ENCODE measurements at places on chromosomes 11 and 22.

DNA sequence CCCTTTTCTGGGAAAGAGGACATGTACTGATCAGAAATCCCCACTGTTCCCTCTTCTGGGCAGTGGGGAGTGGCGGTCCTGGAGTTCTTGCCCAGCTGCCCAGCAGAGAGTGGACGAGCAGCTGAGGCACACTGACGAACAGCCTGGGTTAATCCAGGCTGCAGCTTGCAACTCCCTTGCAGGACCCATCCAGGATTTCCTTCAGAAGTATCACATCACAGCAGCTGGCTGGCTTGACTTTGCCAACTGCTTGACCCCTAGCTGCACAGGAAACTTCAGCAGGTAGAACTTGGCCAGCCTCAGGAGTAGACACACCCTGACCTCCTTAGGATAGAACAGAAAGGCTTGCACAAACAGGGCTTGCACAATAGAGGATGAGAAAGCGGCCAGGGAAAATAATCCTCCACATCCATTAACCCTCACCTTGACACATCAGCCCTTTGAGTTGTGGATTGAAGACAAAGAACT, 27.9 kb upstream of the FZD4 start:
- DNase-seq: no peak

GRCh38 chr22:29625090-29625825, 21.8 kb downstream of the NF2 start:
- peak; percentile 83 for DNase-seq

- no peak for DNase-seq
Observed at GRCh38 chr11:108914211-108914610, 249.3 kb downstream of the DDX10 start.

DNA sequence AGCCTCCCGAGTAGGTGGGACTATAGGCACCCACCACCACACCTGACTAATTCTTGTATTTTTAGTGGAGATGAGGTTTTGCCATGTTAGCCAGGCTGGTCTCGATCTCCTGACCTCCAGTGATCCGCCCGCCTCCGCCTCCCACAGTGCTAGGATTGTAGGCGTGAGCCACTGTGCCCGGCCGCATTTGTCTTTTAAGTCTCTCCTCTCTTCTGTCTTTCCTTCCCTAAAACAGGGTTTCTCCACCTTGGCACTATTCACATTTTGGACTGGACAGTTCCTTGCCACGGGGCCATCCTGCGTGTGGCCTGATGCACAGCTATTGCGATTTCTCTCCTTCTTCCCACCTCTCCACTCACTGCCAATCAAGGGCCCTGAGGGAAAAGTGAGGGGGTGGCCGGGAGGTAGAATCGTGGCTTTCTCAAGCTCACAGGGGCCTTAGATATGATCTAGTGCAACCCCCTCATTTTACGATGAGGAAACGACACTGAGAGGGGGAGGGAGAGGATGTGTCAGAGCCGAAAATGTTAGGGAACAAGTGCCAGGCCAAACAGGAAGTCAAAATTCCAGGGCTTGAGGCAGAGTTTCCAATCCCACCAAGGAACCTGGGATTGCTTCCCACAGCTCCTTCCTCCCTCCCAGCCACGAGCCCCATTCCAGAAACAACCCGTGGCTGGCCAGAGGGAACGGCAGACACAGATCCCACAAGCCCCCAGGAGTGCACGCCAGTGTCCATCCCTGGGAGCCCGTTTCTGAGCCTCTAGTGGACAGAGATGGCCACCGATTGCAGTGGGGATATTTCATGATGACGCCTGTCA, 21.2 kb downstream of the SCGB1A1 start:
- no peak for DNase-seq

DNA sequence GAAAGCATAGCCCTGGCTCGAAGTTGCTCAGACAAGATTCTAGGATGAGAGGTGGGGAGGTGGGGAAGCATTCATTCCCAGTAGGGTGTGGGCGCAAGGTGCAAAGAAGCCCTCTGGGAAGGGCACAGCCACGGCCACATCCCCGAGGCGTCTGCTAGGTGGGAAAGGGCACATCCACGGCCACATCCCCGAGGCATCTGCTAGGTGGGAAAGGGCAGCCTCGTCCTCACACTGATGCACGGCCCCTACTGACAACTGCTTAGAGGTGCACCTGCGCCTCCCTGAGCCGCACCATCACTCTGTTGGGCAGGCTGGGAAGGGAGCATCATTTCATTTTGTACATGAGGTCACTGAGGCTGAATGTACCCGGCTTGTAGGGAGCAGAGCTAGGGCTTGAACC, 94.6 kb upstream of the PITPNB start:
- DNase-seq: no peak

- no peak for DNase-seq
Observed at GRCh38 chr11:88521399-88521798, 183.9 kb upstream of the CTSC start.
